ENCODE measurements at places on chromosomes 3 and 15.

DNA sequence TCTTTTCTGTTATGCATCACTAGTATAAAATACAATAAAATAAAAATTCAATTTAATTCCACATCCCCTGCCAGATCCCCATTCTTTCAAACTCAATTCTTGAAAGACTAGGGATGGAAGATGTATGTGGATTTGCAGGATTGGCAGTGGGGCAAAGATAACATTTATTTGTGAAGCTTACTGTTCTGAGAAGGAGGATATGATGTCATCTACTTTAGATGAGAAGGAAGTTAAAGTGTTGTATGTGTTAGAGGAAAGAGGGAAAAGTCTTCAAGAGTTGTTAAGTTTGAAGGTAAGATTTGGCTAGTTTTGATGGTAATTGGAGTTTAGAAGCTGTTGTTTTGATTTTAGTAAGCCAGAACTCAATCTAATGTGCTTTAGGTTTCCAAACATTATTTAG lies 845.1 kb upstream of the NR2F2 start:
- no peak for DNase-seq

DNA sequence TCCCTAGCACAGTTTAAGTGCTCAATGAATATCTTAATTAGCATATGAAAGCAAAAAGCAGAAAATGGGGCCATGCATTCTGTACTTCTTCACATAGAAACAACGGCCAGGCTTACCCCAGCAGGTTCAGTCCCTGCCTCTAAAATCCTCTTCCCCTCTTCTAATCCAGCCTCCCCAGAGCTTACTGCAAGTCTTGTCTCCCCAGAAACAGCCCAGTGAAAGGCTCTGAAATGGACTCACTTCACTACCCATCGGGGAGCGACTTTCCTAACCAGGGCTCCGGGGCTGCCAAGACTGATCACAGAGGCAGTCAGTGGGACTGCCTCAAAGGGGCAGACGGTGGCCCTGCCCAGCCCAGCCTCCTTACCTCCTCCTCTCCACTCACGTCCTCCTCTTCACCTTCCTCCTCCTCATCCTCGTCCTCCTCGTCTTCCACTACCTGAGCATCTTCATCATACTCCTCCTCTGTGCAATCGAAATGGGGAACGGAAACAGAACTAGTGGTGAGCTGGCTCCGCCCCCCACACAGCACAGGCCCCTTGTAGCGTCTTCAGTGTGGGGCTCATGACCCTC lies 38.0 kb downstream of the ANP32A start:
- DNase-seq = no peak

- DNase-seq = no peak
These were observed 67.2 kb upstream of the TGFBR2 start for GRCh38 chr3:30539206-30539605.

- DNase-seq = peak; percentile 22
These were observed 1.4 kb downstream of the DVL3 start for GRCh38 chr3:184156522-184156955.

- no peak for DNase-seq
These were observed 85.9 kb upstream of the FNDC3B start for GRCh38 chr3:171953301-171954022.

Data from DMS79 treated with DMSO at 0.1 percent for 48 hours (cell line).